ENCODE measurements at places on chromosomes 5 and 9.
A peak's percentile ranks its signal among the peaks of the same experiment; 100 is the strongest.

DNA sequence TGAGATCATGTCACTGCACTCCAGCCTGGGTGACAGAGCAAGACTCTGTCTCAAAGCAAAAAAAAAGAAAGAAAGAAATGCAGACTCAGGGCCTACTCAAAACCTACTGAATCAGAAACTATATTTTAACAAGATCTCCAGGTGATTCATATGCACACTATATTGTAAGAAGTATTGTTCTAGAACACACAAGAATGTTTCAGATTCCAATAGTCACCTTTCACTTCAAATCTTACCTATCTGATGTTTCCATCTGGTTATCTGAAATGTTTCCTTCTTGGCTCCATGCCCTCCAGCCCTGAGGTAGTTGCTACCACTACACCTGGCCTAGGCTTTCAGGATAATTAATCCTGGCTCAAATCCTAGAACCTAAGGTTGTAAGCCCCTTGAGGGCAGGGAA is 36.8 kb upstream of the SNX2 start:
- DNase-seq: no peak

GRCh38 chr5:26495437-26495836 is 542.9 kb downstream of the CDH9 start:
- DNase-seq: no peak

DNA sequence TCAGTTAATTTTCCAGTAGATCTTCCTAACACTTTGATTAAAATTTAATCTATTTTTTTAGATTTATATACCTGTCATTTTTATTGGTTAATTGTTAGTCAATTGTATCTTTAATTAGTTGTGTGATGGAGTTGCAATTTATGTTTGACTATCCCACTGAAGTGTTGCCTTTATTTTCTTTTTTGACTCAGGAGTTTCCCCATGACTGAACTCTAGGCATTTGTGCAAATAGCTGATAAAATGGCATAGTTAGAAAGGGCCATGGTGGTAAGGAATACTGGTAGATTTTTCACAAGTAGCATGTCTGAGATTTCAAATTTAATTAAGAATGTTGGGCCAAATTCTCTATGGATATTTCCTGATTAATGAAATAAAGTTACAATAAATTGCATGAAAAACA is 273.1 kb upstream of the DAB2 start:
- DNase-seq: no peak

DNA sequence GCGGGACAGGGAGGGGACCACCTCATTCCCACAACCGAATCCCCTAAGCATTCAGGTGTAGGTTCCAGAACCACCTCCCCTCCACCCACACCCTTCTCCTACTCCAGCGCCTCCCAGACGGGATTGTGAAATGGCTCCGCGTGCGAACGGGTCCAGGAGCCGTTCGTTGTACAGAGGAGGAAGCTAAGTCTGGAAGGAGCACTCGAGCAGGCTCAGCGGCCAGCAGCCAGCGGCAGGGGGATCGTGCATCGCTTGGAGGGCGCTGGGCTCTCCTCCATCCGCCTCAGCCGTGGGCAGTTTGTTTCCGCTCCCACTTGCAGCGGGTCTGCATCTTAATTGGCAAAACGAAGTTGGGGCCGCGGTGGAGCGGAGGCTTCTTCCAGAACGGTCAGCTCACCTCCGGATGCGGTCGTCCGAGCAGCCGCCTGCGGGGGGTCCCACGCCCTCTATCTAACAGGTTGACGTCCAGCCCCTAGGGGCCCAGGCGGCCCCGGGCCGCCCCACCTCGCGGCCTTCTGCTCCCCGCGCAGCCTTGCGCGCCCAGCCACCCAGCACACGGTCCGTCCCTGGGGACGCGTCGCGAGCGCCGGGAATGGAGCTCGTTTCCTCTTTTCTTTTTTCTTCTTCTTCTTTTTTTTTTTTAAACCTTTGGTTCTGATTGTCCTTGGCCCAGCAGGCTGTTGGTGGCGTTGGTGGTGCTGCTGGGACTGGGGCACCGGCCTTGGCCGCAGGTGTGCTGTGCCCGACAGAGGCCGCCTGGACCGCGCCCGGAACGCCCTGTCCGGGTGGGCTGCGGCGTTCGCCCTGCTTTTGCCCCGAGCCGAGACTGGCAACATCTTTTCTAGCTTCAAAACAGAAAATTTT is 3.9 kb upstream of the BARX1 start:
- DNase-seq: no peak

GRCh38 chr5:173771725-173772383 is 116.3 kb upstream of the CPEB4 start:
- no peak for DNase-seq

- DNase-seq: peak; percentile 86
These were observed 265.8 kb downstream of the MLLT3 start for GRCh38 chr9:20356403-20357036.

DNA sequence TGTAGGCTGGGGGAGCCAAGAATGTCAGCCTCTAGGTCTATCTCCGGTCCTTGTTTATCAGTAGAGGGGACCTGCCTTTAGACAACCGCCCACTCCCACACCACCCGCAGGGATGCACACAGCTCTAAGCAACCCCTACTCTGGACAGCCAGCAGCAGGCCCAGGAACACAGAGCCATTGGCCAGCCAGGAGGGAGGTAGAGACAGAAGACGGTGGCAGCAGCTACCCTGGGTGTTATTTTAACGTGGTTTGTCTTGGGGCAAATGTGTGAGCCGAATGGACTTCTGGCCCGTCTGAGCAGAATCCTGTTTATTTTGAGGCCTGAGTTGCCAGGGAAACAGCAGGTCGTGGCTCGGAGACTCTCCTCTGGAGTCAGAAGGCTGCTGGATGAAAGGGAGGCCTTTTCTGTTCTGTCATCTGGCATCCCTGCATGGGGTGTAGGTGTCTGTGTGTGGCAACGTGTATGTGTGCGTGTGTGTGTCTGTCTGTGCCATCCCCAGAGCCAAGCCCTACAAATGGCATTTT is 382 bp upstream of the FGF1 start:
- no peak for DNase-seq

DNA sequence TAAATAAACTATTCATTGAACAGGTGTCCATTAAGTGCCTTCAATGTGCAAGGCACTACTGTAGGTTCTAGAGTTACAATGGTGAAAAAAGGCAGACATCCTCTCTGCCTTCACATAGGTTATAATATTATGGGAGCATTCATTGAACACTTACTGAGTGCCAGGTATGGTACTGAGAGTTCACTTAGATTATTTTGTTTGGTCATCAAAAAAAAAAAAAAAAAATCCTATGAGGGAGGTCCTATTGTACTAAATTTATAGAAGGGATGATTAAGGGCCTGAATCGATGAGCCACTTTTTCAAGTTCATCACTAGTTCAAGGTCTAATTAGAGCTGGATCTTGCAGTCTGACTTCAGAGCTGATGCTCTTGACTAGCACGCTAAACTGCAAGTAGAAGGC is 22.8 kb upstream of the PANK3 start:
- DNase-seq: no peak

DNA sequence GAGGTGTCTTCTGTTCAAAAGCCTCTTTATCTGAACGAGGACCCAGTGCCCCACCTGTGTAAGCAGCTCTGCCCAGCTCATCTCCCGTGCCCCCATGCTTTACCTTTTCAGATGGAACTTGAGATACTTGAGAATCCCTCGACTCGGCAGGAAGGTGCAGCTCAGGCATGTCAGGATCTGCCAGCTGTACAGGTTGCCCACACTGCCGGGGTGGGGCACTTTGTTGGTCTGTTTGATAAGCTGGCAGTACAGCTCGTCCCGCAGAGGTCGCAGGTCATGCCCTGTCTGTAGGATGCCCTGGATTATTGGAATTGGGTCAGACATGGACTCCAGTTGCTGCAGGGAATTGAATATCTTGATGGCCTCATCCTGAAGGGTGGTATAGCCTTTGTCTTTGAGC is 58.0 kb upstream of the RETREG1 start:
- DNase-seq: no peak

DNA sequence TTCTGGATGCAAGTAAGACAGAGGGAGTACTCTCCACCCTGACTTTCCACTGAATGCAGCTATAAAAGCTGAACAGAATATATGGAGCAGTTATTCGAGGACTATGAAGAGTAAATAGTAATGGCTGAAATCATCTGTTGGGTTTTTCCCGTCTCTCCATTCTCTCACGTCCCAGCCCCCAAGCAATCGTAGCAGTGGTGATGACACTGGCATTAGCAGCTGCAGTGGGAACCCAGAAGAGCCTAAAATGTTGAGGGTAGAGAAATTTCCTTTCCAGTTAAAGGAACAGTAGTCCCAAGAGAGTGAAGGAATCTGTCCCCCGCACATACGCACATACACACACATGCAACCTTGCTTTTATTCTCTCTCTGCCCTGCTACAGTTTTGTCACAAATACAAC is 33.2 kb downstream of the MED27 start:
- no peak for DNase-seq

- DNase-seq: no peak
These were observed 45.0 kb downstream of the NEURL1B start for GRCh38 chr5:172686111-172686510.

GRCh38 chr9:132381966-132382541 is 24.6 kb downstream of the TTF1 start:
- DNase-seq: no peak

DNA sequence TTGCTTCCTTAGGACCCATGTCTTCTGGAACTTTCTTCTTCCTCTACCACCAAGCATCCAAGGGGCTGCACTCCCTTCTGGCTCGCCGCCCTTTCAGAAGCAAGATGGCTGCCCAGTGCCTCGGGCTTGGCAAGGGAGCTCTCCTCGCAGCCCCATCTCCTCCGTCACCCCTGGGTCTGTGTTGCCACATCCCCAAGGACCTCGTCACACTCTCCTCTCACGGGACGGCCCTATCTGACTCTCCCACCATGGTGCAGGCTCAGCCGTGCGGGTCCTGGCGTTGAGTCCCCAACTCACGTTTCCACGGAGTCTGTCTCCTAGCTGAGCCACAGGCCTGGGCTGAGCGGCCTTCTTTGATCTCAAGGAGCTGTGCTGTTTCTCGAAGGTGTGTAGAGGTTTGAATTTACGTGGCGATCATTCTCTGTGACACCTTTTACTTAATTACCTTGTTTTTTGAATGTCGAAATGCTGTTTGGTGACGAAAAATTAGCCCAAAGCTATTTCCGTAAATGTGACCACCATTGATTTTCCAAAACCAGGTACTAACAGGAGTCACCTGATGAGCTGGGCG is 15.0 kb upstream of the SCGB3A1 start:
- no peak for DNase-seq

DNA sequence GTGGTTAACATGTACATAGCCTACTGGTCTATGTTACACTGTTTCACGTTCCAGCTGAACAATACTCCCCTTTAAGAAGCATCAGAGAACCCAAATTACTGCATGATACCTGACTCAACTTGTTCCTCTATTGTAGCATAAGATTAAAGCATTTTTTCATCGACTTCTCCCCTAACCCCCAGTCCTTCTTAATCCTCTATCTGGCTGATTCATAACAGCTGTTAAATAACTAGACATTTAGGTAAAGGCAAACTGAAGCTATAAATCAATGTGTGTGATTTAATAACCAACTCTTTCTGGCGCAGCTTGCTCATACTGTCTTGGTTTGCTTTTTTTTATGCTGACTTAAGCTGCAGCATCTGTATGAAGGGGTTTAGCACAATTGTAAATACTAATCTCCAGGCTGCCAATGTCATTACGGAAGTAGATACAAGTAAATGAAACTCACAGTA is 94.2 kb upstream of the MTAP start:
- peak; percentile 53 for DNase-seq

- DNase-seq: peak; percentile 71
These were observed 18.6 kb upstream of the IFNB1 start for GRCh38 chr9:21096172-21096900.

DNA sequence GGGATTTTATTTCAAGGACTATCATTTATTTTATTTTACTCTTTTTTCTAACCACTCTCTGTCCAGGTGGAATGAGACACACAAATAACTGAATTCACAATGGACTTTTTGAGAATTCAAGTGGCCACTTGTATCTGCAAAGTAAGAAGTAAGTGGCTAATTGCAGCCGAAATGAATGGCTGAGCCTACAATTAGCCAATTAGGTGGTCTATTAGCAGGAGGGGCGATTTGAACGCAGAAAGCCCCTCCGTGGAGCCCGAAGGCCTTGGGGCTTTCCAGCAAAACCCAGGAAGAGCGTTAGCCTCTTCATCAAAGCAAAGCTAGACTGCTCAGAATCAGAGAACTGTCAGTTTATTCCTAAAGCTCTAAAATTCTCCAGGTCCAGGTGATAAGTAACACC is 176.9 kb downstream of the EBF1 start:
- DNase-seq: no peak

DNA sequence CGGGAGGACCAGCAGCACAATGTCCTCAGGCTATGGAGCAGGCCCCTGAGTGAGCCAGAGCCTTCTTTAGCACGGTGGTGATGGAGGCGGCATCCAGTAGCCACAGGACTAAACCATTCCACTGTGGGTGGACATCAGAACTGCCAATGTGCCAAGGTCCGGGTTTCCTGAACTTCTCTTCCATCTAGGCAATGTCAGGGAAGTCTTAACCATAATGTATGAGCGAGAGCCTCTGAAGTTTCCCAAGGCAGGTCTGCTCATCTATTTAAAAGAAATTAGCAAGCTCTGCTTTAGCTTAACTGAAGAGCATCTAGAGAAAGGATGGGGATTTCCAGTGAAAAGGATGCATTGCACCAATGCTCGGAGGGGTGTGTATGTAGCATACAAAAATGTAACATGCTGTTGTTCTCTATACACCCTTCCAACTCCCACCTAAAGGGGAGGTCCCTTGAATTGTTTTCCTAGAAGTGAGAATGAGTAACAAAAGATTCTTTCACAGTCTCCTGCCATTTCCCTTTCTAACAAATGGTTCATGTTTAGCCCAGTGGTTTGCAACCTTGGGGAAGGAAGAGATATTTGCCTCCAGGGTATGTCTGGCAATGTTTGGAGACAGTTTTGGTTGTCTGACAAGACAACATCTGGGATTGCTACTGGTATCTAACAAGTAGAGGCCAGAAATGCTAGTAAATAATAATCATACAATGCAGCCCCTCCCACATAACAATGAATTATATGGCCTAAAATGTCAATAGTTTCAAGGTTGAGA is 6.1 kb upstream of the RXFP3 start:
- no peak for DNase-seq

DNA sequence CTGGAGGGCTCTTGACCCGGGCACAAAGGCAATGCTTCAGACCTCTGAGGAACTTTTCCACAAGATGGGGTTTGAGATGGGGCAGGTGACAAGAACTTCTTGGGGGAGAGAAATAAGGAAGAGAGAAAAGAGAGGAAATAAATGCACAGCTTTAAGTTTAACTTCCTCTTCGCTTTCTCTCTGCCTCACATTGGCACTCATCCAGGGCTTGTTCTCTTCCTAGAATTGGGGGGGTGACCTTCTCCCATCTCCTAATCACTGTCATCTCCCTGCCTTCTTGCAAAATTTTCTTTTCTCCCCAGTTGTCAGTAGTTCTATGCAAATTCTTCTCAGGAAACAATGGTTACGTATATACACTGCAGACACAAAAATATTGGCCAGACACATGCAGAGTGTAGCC is 19.1 kb upstream of the ADCY2 start:
- no peak for DNase-seq
